ENCODE measurements at places on chromosomes 16 and 17. TPM values are rescaled to one million over a fixed set of nuclear protein-coding genes. Genes with fewer than 3 reads are reported as not detected.

Gene OR2C1
- total RNA-seq: 0.43 TPM

Gene DBNDD1
- 0.95 TPM for total RNA-seq

Gene KRT31
- not detected for total RNA-seq

Gene EVPLL
- not detected for total RNA-seq

Gene C17orf67
- total RNA-seq: 0.60 TPM

Gene ITGAD
- not detected for total RNA-seq

Gene FAM171A2
- total RNA-seq: 8.8 TPM

Gene SLC16A6
- 0.09 TPM for total RNA-seq

Gene KRT28
- total RNA-seq: not detected

Gene CNTNAP4
- 0.16 TPM for total RNA-seq

Gene LGALS9B
- not detected for total RNA-seq

Gene DNAI2
- not detected for total RNA-seq

Gene TSNAXIP1
- total RNA-seq: 1.5 TPM

Gene C16orf92
- not detected for total RNA-seq

Gene SEZ6L2
- total RNA-seq: 7.5 TPM

Gene DHRS7C
- not detected for total RNA-seq

Gene OR4D1
- not detected for total RNA-seq

Gene OR1E2
- total RNA-seq: not detected

Gene KRT14
- total RNA-seq: 0.16 TPM

Gene EFNB3
- total RNA-seq: 0.95 TPM

All from bronchial smooth muscle cell (primary cell).